NCI-H2081 treated with DMSO at 0.1 percent for 48 hours (cell line): ENCODE measurements at places on chromosomes 12 and 14.

DNA sequence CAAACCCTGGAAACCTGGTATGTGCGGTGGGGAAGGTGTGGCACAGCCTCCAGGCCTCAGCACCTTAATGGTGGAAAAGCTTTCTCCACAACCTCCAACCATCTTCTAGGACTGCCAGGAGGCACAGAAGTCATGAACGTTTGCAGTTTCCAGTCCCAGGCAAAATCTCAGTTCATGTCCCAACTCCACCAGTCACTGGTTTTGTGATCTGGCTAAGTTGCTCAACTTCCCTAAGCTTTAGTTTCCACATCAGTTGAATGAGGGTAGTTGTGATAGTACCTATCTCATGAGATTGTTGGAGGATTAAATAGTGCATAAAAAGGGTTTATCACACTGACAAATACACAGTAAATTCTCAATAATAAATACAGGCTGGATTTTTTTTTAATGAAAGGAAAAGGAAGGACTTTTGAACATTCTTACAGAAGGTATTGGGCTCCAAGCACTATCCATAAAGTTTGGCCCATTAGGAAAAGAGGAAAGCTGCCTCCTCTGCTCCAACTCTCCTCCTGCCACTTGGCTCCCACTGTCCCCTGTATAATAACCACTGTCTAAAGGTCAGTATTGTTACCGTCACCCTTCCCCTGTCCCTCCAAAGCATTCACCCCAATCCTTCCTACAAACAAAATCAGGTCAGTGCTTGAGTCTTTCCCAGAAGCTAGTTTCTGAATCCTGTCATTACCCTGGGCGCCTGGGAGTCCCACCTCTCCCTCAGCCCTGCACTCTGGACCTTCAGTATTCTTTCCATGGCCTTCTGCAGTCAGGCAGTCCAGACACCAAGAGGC is 6.3 kb downstream of the PCK2 start:
- no peak for DNase-seq

GRCh38 chr12:7093892-7094291 is 1.6 kb upstream of the C1R start:
- no peak for DNase-seq

DNA sequence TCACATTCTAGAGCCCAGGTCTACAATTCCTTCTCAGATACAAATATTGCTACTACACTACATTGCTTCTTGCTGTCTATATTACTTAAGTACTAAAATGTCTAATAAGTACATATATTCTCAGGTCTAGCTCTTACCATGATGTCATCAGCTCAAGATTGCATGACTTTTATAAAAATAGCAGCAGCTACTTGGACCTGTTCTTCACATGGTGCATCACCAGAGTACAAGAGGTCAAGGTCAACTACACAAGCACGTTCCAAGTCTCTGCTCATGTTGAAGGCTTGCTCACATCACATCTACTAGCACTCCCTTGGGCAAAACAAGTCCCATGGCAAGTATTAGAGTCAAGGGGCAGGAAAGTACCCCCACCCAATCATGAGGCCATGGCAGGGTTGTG is 465.6 kb downstream of the MED13L start:
- no peak for DNase-seq

DNA sequence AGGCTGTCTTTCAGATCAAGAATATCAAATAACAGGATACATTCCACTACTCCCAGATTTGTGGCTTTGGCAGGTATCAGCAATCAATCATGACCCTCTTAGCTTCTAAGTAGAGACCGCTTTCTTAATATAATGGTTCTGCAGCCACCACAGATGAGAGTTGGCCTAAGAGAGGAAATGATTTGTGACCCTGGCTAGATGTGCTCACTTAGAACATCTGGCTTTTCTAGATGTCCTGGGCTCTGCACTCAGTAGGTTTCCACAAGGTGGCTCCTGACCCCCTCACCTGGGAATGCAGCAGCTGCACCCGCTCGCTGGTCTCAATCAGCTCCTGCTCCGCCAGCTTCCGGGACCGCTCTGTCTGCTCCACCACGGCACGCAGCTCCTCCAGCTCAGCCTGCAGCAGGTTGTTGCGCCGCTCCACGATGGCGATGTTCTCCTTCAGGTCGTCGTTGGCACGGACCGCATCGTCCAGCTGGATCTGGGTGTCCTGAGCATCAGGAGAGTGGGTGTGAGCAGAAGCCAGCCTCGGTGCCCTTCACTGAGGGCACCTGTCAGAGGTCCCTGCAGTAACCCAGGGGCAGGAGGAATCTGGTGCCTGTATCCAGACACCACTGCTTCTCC is 8.9 kb downstream of the CMTM5 start:
- no peak for DNase-seq

DNA sequence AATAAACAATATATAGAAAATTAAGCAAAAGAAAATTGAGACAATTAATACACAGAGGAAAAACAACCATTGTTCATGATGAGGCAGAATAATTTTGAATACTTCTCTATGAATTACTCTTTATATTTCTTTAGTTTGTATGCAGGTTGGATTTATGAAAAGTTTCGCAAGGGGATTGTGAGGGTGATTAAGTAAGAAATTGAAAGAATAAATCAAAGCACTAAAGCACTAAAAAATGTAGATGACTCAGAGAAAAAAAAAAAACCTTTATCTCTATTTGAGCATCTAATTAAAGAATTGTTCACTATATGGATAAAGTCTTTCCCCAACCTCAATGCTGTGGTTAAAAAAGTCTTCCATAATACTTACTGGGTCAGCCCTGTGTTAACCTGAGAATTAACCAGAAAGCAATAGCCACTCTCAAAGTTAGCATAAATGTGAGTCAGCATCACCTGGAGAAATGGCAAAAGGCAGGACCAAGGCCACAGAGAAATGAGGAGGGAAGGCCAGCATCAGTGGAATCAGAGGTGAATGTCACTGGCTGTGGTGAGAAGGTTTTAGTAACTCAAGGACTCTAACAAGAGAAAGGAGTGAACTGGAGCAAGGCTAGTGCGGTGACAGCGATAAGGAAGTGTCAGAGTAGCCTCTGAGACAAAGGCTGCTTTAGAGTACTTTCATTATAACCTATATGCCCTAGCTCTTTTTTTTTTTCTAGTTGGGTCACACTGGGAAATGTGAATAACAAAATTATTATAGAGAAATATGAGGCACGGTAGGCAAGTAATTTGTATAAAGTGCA is 310.4 kb downstream of the KCNC2 start:
- no peak for DNase-seq

- DNase-seq = no peak
Observed at GRCh38 chr14:103999795-104000440, 57.6 kb upstream of the RD3L start.

DNA sequence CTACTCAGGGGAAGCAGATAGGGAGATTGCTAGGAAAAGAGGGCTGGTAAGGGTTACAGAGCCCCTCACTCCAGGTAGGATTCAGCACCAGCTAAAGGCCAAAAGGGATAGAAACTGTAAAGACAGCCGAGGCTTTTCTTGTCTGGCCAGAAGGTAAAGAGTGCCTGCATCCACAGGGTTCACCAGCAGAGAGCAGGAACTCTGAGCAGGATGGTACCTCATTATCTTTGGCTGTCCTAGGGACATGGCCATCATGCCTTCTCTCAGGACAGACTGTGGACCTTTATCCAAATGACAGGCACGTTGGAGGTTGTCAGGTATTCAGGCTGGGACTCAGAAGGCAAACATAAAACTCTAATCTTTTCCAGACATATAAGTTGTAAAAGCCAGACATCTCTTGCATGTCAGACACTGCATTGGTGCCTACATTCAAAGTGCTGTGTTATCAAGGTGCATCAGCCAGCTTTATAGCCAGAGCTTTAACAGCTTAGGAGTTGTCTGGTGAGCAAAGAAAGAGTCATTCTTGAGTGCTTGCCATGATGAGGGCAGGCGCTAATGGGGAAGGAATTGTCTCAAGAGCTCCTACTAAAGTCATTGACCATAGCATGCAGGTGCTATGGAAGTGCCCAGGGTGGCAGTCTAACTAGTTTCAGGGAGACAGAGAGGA is 89.5 kb downstream of the PELI2 start:
- DNase-seq = no peak

DNA sequence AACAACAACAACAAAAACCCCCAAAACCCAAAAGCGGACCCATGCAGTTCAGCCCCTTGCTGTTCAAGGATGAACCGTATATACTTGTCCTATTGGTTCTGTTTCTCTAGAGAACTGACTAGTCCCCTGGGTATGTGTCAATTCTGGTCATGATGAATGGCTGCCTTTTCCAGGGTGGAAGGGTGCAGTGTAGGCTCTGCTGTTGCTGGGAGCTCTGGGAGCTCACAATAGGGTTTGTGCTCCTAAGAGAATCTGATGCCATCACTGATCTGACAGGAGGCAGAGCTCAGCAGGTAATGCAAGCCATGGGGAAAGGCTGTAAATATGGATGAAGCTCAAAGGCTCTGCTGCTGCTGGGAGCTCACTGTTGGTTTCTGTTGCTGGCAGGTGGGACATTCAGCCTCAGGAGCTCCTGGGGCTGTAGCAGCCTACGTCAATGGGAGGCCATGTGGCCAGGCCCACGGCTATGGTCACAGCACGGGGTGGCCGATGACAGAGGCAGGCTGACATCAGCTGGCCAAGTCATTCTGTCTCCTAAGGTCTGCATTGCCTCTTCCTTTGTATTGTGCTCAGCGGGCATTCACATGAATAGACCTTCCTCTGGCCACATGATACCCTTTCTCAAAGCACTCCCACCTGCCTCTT is 37.9 kb downstream of the DLK1 start:
- no peak for DNase-seq

DNA sequence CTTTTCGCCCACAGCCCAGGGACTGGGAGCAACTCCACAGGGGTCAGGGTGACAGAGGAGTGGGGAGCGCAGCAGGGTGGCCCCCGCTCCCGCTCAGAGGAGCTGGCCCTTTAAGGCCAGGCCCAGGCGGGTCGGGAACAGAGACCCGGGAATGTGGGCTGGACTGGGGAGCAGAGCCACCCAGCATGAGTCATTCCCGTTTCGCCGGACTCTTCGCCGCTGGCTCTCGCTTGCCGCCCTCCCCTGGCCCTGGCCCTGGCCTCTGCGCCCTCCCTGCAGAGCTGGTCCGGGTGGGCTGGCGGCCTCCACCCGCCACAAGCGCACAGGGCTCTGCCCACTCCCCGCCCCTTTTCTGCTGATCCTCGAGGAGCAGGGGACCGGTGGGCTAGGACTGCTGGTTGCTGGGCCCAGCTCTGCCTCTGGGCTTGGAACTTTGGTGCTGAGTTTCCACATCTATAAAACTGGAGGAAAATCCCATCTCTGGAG is 92.8 kb downstream of the NINJ2 start:
- no peak for DNase-seq

DNA sequence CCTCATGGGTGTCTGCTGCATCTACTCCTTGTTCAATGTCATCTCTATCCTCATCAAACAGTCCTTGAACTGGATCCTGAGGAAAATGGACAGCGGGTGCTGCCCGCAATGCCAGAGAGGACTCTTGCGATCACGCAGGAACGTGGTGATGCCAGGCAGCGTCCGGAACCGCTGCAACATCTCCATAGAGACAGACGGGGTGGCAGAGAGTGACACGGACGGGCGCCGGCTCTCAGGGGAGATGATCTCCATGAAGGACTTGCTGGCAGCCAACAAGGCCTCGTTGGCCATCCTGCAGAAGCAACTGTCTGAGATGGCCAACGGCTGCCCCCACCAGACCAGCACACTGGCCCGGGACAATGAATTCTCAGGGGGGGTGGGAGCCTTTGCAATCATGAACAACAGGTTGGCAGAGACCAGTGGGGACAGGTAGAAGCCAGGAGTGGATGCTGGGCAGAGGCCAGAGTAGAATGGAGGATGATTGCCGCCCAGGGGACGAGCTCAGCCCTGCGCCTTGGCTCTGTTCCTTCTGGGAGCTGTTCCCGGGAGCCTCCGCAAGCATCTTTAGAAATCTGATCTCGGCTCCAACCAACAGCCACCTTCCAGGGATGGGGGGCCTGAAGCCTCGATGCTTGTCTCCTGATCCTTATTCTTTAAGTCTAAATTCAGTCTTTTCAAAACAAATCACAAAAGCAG is 71.6 kb upstream of the PSMC1 start:
- DNase-seq = no peak

- DNase-seq = no peak
Observed at GRCh38 chr12:78721906-78722305, 142.7 kb upstream of the SYT1 start.

DNA sequence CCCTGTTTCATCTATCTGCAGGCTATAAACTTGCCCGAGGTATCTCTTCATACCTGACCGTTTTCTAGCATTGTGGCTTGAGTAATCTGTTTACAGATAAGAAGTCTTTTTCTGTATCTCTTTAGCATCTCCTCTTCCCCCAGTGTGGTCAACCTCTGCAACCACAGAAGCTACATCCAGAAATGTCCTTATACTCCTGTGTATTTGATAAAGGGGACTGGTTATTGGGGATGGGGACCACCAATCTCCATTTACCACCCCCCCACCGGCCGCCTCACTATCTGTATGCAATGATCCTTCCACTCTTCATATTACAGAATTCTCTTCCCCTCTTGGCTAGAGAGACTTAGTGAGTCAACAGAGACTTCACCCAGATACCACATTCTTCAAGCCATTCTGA is 3.4 kb upstream of the RPAP3 start:
- no peak for DNase-seq

DNA sequence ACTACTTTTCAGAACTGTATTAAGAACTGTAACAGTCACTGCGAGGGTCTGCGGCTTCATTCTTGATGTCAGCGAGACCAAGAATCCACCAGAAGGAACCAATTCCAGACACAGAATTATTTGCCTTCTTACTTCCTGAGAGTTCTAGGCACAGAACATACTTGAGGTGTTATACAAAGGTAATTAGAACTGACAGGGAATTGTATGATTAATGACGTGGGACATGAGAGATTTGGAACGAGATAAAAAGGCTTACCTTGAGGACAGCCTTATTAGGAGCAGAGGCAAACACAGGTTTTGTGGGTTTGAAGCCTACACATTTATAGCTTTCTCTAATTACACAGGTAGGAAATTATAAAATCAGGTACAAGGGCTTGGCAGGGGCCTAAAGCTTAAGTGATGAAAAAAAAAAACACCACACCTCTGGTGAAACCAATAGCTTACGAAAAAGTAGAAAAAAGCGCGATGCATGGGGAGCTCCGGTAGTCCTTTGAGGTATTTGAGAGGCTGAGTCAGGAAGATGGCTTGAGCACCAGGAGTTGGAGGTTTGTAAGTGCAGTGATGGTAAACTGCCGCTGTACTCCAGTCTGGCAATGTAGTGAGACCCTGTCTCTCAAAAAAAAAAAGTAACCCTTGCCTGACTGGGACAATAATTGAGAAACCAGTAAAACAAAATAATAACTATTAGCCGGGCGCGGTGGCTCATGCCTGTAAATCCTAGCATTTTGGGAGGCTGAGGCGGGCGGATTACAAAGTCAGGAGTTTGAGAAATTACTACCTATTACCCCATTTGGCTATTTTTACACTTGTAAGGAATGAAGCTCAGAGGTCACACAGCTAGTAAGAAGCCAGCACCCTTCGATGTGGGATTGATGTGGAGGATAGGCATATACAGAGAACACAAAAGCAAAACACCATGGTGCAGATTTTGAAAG is 795 bp upstream of the ACOT2 start:
- no peak for DNase-seq

- no peak for DNase-seq
Observed at GRCh38 chr14:32011225-32011624, 65.9 kb upstream of the ARHGAP5 start.

- no peak for DNase-seq
Observed at GRCh38 chr14:94536836-94537235, 24.4 kb upstream of the SERPINA4 start.

GRCh38 chr12:113751513-113751912 is 214.6 kb downstream of the RBM19 start:
- no peak for DNase-seq
